ENCODE measurements at places on chromosomes 11 and 22.

DNA sequence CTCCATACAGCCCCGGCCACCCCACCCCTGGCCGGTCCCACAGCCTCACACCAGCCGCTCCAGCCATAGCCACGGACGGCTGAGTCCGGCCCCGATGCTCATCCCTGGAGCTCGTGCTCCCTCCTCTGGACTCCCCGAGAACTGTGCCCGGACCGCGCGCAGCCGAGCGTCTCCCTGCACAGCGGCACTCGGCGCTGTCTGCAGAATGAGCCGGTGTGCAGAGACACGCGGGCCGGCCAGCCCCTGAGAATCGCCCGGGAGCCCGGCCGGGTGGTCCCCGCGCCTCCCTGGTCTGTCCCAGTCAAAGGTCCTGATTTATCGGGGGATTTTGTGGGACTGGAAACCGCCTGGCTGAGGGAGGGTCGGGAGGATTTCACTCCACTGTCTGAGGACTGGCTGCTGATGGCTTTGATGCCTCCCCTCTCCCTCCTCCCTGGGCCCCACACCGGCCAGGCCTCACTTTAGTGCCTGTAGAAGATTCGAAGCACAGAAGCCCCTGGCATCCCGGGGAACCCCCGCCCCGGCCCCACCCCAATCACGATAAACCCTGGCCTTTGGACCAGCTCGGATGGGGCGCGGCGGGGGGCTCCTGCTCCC, 102.7 kb downstream of the BRD1 start:
- peak; percentile 38 for DNase-seq

DNA sequence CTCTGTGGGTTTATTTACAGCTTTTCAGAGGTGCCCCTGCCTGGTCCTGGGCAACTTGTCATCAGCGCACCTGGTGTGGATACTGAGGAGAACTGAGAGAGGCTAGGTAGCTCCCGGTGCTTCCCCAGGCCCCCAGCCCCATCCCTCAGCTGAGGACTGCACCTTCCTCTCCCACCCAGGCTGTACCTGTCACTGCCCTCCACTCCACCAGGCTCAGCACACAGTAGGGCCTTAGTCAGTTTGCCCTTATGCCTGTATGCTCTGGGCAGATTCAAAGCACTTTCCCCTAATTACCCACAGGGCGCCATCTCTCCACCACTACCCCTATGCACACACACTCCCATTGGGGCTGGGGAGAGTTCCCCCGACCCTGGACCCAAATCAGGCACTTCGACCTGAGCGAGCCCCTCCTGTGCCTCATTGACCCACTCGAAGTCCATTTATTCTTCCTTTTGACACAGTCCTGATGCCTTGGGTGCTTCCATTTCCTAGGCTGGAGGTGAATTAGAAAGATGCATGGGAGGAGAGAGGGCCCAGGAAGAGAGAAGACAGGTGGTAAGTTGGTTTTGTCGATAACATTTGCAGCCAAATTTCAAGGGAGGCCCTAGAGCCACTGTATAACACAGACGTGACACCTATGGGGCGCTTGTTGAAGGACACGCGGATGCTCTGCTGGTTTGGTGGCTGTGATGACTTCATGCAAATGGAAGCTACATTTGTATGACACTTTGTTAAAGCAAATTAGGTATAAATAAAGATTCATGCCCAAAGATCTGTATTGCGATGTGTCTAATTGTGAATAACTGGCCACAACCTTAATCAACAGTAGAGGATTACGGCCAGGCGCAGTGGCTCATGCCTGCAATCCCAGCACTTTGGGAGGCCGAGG, 13.8 kb upstream of the PICK1 start:
- no peak for DNase-seq

DNA sequence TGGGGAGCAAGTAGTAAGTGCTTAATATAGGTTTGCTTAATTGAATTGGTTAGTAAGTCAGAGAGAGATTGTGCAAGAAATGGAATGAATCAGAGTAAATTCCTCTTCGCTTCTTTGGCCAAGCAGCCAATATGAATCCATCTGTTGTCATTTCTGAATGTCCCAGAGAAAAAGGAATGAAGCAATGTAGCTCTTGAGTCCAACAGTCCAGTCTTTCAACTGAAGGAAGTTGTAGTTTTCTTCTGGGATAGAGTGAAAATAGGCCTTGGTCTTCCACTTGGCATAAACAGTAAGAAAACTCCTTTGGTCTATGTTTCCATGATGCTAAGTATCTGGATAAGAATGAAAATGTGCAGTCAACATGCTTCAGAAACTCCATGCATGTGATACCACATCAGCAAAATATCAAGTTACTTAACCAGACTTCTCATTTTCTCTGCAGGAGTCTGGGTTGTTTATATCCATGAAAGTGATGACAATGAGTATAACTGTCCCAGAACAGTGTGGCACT, 1.8 kb upstream of the FIBIN start:
- DNase-seq, result no peak

- DNase-seq, result no peak
Observed at GRCh38 chr11:64419257-64419790, 60.4 kb downstream of the RPS6KA4 start.

DNA sequence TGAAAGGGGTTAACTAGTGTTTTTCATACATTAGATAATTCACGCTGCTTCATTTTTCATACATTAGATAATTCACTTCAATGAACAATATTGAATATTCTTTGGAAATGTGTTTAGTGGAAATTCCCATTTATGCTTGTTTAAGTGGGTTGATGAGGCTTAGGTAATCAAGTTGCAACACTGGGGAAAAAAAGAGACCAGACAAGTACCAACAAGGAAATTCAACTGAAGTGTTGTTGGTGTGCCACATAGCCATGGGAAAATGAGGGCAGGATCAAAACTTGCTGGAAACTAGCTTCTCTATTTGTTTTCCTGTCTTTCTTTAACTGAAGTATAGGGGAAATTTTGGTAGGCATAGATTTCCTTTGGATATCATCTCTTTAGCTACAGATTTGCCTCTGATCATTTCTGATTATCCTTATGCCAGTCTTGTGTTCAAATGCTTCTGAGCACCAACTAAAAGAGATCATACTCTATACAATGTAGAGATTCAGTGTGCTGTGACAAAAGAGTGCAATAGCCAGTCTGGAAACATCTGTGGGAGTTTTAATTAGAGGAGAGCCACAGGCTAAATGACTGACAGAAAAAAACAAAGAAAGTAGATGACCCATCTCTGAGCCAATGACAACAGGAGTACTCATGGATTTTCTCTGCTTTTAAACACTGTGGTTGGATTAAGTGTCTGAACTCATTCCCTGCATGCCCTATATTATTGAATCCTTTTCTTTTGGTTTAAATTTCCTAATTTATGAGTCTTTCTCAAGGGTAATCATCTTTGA, 67.6 kb upstream of the CTSC start:
- DNase-seq, result no peak

DNA sequence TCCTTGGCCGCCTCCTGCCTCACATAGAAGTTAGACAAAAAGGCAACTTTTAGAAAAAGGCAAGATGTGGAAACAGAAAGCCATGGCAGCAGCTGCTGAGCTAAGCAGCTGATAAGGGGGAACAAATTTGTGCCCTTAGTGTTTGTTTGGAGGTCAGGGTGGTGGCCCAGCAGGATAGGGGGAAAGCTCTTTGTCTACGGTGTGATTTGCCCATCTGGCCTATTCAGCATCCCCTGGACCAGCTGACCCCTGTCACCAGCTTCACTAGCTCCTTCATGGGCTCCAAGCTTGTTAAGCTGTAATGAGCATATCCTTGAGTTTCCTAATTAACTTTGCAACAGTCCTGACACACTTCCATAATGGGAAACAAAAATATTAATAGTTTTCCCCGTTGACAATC, 5.9 kb upstream of the ME3 start:
- no peak for DNase-seq

GRCh38 chr11:97354026-97354425, 964.2 kb downstream of the JRKL start:
- no peak for DNase-seq

DNA sequence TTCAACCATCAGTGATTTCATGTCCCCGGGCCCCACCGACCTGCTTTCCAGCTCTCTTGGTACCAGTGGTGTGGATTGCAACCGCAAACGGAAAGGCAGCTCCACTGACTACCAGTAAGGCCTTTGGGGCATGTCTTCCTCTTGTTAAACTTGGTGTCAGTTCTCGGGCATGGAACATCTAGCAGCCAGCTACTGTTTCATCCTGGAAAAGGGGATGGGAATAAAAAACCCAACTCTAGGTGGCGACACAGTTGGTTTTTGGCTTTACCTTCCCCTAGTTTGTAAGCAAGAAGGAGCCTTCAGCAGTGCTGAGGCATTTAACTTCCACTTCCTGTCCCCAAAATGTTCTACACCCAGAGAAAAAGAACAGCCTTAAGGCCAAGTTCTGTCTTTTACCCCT, 76.7 kb downstream of the BMAL1 start:
- DNase-seq, result no peak

Data from T-helper 2 cell (primary cell).